ENCODE measurements at places on chromosomes 4 and X. TPM values are rescaled to one million over a fixed set of nuclear protein-coding genes. Genes with fewer than 3 reads are reported as not detected.
A peak's percentile ranks its signal among the peaks of the same experiment; 100 is the strongest.

The OCIAD1 gene
- polyA plus RNA-seq: 213 TPM

The P2RY4 gene
- 0.56 TPM for polyA plus RNA-seq

The CENPVL1 gene
- polyA plus RNA-seq: 0.22 TPM

DNA sequence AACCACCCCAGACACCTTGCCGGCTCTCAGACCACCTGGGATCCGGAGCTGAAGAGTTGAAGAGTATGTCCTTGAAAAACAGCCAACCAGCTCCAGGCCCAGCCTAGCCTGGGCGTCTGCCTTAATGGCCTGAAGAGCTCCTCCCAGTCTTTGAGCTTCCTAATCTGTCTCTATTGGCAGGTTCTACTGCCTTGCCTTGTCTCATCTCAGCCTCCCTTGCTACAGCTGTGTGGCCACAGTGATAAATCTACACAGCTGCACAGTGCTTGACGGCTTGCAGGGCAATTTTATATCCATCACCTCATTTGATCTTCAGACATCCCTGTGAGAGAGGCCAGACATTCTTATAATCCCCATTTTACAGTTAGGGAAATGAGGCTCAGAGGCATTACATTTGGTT, 19.9 kb downstream of the AWAT2 start:
- no peak for DNase-seq

- peak; percentile 30 for DNase-seq
Measured at GRCh38 chrX:9196961-9197640, 163.2 kb upstream of the FAM9B start.

DNA sequence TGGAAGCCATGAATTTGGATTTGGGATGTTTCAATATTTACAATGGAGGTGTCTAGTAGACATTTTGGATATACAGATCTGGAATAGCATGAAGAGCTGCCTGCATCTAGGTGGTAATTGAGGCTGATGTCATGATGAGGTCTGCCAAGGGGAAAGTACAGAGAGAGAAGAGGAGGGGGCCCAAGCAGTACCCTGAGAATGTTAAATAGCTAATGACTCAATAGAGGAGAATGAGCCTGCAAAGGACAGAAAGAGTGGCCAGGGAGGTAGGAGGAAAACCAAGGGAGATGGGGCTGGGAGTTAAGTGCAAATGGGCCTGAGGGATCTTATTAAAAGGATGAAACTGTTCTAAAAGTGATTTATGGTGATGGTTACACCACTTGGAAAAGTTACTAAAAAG, 182.2 kb upstream of the KIT start:
- DNase-seq: no peak

- no peak for DNase-seq
Measured at GRCh38 chr4:75555294-75556164, at the start of gene ODAPH. ODAPH (plus strand) TSS chr4:75556066; CDS start chr4:75556083, 17 bp downstream.

DNA sequence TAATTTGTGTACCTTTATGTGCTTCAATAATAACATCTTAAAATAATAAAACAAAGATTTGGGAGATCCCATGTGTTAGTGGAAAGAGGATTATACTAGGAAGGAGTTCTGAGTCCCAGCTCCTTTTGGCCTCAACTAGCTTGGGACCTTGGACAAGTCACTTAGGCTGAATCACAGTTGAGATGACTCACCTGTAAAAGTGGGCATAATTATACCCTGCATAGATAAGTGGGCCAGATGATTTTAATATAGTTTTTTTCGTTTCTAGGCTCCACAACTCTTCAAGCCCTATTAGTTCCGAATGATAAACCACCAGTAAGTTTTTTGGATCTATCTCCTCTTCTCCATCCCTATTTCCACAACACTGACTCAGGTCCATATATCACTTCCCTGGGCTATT, 131.8 kb downstream of the ENOX2 start:
- no peak for DNase-seq

GRCh38 chrX:10615931-10616774, 4.2 kb downstream of the MID1 start:
- no peak for DNase-seq

DNA sequence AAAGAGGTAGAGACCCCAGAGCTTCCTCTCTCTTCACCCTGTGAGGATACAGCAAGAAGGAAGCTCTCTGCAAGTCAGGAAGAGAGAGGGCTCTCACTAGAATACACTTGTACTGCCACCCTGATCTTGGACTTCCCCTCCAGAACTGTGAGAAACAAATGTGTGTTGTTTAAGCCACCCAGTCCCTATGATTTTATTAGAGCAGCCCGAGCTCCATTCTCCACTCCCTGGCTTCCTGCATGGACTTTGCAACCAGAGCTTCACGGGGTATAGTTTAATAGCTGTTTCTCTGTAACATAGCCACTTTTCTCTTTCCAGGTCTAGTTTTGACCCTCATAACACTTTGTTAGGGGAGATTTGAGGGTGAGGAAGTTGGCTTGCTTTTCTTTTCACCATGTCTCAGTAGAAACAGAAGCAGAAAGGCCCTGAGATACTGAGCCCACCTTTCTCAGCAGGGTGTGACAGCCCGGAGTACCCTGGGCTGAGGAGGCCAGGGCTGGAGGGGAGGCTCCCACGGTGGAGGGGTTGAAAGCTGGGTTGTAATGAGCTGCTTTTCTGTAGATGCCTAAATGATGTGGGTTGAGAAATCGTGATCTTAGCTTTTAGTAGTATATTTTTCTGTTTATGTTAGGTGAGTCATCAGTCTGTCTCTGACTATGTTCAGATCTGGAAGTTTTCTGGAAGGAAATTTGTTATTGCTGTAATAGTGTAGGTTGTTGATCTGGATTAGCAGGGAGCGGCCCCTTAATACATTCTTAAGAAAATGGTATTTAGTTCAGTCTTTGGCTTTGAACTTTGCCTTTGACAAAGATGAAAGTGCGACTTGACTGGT, 118.6 kb downstream of the PTTG2 start:
- no peak for DNase-seq

GRCh38 chr4:187235456-187236170, 512.0 kb upstream of the FAT1 start:
- DNase-seq: no peak

DNA sequence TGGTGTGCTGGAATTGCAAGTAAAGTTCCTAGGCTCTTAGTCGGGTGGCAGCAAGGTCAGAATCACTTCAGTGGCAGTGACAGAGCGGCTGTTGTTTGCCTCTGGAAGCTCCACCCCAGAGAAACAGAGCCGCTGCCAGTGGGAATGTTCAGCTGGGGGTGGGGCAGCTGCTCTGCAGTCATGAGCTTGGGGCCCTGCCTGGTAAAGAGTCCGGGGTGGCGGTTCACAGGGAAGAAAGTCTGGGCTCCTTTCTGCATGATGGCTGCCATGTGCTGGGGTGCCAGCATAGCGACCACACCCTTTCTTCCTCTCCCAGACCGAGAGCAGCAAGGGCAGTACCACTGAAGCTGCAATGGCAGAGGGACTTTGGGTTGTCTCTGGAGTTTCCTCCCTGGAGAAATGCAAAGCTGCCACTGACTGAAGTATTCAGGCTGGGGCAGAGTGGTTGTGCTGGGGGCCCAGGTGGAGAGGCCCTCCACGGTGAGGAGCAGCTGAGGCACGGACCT, 108.8 kb upstream of the CENPE start:
- DNase-seq: peak; percentile 17

GRCh38 chr4:148434075-148434773, 8.0 kb downstream of the NR3C2 start:
- no peak for DNase-seq

GRCh38 chr4:116018831-116019230, 905.4 kb upstream of the NDST4 start:
- no peak for DNase-seq
